Activated naive CD8-positive, alpha-beta T cell treated with anti-CD3 and anti-CD28 coated beads, Interleukin-2, amount 50 U/mL, for 24 hours (primary cell): ENCODE measurements at places on chromosomes 2 and 18.

GRCh38 chr18:35703043-35703688 is 121.6 kb downstream of the GALNT1 start:
- H3K36me3 ChIP-seq: peaks cover 12% of the 10 kb centered on the region
- no peak overlapping the region for H3K4me3 ChIP-seq
- no peaks in the 10 kb centered on the region for H3K27me3 ChIP-seq
- no peak for DNase-seq
- H3K4me1 ChIP-seq: no peaks in the 10 kb centered on the region

GRCh38 chr2:1210352-1210751 is 202.9 kb upstream of the TPO start:
- no peak overlapping the region for H3K4me3 ChIP-seq
- H3K27me3 ChIP-seq: no peaks in the 10 kb centered on the region
- H3K36me3 ChIP-seq: peaks cover 13% of the 10 kb centered on the region
- peaks cover 2% of the 10 kb centered on the region for H3K4me1 ChIP-seq

DNA sequence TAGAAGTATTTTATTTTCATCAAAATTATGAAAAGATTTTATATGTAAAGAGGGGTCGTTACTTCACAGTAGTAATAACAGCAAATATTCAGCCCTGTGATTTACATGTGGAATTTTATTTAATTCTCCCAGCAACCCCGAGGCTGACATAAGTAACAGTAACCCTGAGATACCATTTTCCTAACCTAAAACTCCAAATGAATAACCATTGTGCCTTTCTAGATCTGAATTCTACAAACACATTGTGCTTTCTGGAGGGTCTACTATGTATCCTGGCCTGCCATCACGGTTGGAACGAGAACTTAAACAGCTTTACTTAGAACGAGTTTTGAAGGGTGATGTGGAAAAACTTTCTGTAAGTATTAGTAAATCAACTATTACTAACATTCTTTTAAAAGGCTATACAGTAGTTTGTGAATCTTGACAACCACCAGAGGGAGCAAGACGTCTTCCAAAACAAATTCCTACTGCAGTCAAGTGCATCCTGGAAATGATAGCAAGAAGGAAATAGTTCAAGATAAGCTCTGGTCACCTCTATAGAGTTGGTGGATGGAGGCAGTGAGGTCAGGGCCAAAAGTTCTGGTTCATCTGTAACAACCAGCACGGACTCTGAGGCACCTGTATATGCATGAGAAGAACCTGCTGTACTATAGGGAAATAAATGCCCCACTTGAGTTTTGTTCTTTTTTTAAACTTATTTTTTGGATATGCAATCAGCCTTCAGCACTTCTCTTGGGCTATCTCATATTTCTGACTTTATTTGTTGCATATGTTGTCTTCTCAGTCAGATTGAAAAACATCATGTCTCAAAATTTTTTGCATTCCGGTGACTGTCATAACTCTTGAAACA is 37.4 kb downstream of the ACTR2 start:
- H3K27ac ChIP-seq: no peak overlapping the region
- H3K36me3 ChIP-seq: peaks cover 43% of the 10 kb centered on the region
- H3K4me1 ChIP-seq: peaks cover 11% of the 10 kb centered on the region
- DNase-seq: no peak

DNA sequence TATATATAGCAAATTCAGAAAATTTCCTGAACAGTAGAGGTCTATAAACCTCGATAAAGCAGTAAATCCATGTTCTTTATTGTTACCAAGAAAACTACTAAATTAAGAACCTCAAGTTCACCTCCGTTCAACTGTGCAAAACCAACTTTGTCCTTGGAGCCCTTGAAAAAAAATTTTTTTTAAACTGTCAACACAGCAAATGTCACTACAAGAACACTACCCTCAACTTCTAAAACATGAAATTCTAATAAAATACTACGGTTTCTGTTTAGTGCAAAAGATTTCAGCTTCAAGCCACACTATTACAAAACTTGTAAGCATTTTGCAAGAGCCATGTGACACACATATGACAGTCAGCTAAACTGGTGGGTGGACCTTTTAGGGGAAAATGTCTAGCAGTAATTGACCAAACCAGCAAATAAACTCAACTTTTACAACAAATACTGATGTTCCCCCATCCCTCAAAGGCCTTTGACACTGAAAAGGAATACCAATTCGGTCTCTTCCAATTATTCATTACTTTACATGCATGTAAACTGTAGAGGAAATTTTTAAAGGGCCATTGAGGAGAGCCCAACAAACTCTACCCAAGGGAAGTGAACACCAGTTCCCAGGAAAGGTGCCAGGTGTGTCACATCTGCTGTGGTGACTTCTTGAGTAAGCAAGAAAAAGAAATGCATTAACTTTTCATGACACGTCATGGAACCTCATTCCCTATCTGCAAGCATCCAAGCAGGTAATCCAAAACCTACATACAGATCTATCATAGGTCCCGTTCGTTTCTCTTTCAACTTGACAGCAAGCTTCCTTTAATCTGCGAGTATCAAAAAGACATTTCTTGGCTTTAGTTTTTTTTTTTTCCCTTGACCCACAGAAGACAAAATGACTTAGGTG is 1.4 kb downstream of the RAB1A start:
- H3K27ac ChIP-seq: peak overlapping the region; percentile 100
- H3K4me1 ChIP-seq: peaks cover 51% of the 10 kb centered on the region
- peak overlapping the region; percentile 99 for H3K4me3 ChIP-seq
- no peaks in the 10 kb centered on the region for H3K27me3 ChIP-seq
- H3K36me3 ChIP-seq: peaks cover 8% of the 10 kb centered on the region
- DNase-seq: no peak

DNA sequence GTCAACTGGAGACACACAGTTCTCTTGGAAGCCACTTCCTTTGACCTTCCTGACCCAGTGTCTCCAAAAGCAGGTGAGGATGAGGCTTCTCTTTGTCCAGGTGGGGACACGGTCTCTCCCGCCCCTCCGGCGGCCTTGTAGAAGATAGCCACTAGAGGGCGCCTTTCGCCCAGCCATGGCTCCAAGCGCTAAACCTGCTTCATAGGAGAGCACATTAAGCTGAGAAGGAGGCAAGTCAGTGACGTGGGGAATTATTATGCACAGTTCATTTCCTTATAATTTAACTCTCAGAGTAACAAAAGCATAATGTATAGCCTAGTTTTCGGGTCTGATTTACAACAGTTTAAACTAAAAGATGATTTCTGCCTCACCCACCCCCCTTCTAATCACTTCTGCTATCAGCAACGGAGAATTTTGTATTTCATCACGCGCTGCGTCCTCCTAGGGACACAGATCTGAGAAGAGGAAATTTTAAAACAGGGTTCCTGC is 208.7 kb downstream of the ICOS start:
- DNase-seq: peak; percentile 80
- H3K4me1 ChIP-seq: peaks cover 10% of the 10 kb centered on the region
- H3K27me3 ChIP-seq: peaks cover 18% of the 10 kb centered on the region

DNA sequence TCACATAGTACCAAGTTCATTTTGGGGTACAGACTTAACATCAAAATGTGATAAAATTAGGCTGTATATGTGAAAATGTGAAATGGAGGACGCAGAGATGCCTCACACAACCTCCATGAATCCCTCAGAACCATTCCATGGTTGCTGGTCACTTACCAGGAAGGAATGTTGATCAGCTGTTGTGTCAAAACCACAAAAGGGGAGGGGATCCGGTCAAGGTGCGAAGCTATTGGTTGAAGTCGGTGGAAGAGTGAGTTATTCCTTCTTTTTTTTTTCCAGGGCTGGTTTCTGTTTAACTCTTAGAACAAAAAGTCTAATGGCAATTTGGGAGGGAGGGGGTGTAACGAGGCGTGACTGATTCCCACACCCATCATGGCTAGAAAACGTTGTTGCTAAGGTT is 32.3 kb upstream of the REG3A start:
- no peak overlapping the region for H3K27ac ChIP-seq
- H3K4me3 ChIP-seq: no peak overlapping the region
- H3K4me1 ChIP-seq: no peaks in the 10 kb centered on the region
- no peak for DNase-seq

DNA sequence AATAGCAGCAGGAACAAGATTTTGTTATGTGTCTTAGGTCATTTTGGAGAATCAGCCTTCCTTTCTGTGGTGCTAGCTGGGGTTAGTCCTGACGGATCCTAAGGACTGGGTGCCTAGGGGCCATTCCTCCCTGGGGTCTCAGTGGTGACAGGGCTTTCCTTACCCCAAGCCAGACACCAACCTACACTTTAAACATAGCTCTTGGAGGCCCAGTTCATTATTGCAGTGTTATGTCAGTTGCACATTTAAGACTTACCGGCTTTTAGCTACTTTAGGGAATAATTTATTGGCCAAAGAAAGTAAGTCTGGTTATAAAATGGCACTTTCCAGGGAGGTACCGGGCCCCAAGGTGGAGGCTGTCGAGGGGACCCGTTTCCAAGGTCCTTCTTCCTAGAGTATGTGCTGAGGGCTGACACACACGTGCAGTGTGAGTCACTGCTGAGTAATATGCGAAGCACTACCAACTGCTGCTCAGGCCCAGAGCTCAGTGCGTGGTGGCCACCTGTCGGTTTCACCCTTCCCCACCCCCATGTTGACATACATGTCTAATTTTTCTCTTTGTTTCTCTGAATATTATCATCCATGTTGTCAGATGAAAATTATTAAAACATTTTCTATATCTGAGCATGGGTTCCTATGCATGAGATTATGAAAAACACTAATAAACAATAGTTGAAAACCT is 37.0 kb upstream of the GRHL1 start:
- H3K27ac ChIP-seq: no peak overlapping the region
- H3K4me3 ChIP-seq: no peak overlapping the region
- H3K27me3 ChIP-seq: no peaks in the 10 kb centered on the region
- H3K4me1 ChIP-seq: peaks cover 10% of the 10 kb centered on the region
- peaks cover 31% of the 10 kb centered on the region for H3K36me3 ChIP-seq
- peak; percentile 36 for DNase-seq

GRCh38 chr2:36528274-36528673 is 69.7 kb downstream of the FEZ2 start:
- no peak for DNase-seq
- H3K4me1 ChIP-seq: no peaks in the 10 kb centered on the region
- no peaks in the 10 kb centered on the region for H3K27me3 ChIP-seq
- H3K4me3 ChIP-seq: no peak overlapping the region
- H3K27ac ChIP-seq: no peak overlapping the region
